ENCODE measurements at places on chromosomes 16 and 17.

DNA sequence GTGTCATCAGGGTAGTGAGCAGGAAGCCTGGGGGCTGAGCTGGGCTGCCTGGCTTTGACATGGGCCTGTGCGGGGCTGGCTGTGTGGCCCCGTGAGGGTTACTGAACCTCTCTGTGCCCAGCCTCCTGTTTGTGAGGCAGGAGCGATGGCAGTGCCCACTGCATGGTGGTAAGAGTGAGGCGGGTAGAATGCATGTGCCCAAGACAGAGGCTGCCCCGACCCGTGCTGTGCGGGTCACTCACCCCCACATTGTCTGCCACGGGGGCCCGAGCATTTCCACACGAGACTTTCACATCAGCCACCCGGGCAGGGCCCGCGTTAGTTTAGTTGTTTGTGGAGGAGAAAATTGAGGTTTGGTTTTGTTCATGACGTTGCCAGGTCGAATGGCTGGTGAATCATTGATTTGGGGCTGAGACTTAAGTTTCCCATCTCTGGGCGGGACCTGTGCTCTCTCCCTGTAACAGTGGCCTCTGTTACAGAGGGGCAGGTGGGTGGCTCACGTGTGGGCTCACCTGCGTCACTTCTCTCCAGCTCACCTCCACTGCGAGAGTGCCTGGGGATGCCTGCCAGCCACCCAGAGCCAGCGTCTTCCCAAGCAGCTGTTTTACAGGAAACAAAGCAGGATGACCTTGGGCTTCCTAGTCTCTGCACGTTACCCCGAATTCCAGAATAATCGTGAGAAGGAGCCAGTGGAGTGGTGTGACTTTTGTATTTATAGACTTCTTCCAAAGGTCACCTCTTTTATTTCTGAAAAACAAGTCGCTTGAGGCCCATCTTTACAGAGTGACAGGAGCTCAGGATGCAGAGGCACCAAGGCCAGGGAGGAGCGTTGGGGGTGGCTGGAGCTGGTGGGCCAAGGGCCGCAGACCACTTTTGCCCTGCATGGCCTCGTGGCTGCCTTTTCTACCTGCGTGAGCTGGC lies 150.6 kb downstream of the RPTOR start:
- DNase-seq, result no peak

- DNase-seq, result peak; percentile 2
Measured at GRCh38 chr17:37650419-37651003, 7.3 kb upstream of the DDX52 start.

DNA sequence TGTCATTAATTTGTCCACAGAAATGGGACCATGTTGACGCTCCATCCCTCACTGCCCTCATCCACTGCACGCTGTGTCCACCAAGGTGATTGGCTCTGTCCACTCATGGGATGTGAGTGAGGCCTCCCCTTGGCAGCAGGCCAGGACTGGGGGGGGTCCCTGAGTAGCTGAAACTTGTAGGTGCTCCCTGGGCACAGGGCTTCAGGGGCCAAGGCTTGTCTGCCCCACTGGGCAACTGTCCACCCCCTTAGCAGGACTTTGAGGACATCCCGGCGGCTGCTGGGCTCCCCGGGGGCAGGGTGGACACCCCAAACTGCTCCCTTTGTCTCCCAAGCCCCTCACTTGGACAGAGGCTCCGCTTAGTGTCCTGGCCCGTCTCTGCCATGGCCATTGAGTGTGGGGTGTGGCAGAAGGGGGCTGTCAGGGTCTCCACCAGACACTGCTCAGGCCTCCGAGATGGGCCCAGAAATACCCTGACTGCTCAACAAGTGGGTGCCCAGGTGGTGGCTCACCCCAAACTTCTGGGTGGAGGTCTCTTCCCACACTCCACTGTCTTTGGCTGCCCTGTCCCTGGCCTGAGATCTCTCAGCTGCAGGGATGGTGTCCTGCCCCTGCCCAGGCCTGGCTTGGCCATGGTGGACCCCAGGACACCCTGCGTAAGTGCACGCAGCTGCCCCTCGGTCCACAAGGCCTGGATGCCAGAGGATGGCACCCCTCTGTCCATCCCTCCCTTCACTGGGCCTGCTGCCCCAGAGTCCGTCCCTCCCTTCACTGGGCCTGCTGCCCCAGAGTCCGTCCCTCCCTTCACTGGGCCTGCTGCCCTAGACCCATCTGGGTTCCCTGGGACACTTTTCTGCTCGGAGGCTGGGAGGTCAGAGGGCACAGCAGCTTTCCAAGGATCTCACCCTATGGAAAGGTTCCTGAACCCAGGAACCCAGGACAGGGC lies 2.9 kb upstream of the RAB40C start:
- no peak for DNase-seq

GRCh38 chr16:15495898-15496297 lies 61.5 kb downstream of the BMERB1 start:
- DNase-seq, result no peak

DNA sequence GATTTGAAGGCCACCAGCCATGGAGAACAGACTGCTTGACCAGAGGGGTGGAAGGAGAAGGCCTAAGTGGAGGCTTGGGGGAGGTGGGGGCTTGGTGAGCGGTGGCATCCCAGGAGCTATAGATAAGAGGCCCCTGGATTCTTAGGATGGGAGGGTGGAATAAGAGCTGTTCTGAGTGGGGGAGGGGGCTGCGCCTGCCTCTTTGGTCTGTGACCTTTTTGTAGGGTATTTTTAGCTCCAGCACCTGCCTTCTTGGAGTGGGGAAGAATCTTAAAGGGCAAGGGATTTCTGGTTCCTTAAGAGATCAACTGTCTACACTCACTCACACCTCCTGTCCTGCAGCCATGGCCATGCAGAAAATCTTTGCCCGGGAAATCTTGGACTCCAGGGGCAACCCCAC lies 567 bp downstream of the ENO3 start:
- no peak for DNase-seq

GRCh38 chr16:67129422-67129821 lies 19.7 kb downstream of the PHAF1 start:
- DNase-seq, result peak; percentile 55

DNA sequence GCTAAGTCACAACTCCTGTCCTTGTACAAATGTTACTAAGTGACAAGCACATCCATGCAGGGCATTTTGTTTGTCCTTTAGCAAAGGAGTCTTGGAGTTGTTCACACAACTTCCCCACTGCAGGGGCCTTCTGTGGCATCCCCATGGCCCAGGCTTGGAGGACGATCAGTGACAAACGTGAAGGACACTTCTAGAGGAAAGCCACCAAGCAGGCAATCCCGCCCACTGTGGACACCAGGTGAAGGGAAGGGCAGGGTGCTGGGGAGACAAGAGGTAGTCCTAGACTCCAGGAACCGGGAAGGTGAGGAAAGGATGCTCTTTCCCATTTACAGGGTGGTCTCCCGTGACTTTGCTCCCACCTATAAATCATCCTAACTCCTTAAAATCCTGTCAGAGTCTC lies 4.1 kb downstream of the WDR45B start:
- DNase-seq, result no peak

- no peak for DNase-seq
Measured at GRCh38 chr17:30225112-30225511, 10.4 kb downstream of the SLC6A4 start.

DNA sequence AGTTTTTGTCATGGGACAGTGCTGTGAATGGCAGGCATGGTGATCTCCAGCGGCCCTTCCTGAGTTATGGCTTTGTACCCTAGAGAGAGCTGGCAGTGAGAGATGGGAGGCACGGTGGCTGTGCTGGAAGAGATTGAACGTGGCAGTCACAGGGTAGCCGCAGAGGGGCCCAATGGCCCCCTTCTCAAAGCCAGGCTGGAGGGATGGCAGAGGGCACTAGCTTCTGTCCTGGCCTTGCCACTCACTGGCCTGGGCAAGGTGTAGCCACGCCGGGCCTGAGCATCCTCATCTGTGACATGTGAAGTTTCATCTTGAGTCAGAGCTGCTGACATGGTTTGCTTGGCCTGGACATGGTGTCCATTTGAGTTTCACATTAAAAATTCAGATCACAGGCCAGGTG lies 3.9 kb upstream of the ATP2A1 start:
- DNase-seq, result no peak

- DNase-seq, result no peak
Measured at GRCh38 chr17:17698869-17699351, 17.7 kb downstream of the RAI1 start.

GRCh38 chr16:88826070-88826840 lies 14.5 kb upstream of the APRT start:
- DNase-seq, result no peak

DNA sequence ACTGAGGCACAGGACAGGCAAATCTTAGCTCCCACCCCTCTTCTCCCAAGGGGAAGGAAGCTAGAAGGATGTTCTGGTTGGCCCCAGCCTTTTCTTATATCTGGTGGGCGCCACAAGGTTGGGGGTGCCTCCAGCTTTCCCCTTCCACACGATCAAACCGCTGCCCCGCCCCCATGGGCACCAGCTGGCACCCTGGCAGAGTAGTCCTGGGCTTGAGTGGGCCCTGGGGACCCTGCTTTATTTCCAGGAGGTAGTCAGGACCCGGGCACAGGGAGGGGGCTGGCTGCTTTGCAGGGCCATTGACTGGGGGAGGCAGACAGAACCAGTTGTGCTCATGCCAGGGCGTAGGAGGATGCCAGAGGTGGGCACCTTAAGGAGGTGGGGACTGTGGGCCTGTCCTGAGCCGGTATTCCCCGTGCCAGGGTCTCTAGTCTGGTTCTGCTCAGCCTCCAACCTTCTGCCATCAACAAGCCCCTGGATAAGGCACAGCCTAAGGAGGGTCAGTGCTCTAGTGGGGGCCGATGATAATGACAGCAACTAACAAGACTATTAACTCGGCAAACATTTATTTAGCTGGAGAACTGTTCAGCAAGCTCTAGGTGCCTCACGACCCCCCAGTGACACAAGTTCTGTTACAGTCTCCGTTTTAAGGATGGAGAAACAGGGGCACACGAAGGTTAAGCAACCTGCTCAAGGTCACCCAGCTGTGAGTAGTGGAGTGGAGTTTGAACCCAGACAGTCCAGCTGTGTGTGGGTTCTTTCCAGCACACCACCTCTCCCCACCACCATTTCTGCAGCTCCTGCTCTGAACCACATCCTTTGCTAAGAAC lies 7.6 kb upstream of the PPP1R1B start:
- DNase-seq, result no peak

- DNase-seq, result peak; percentile 22
Measured at GRCh38 chr17:7932483-7932891, 481 bp downstream of the CNTROB start.

DNA sequence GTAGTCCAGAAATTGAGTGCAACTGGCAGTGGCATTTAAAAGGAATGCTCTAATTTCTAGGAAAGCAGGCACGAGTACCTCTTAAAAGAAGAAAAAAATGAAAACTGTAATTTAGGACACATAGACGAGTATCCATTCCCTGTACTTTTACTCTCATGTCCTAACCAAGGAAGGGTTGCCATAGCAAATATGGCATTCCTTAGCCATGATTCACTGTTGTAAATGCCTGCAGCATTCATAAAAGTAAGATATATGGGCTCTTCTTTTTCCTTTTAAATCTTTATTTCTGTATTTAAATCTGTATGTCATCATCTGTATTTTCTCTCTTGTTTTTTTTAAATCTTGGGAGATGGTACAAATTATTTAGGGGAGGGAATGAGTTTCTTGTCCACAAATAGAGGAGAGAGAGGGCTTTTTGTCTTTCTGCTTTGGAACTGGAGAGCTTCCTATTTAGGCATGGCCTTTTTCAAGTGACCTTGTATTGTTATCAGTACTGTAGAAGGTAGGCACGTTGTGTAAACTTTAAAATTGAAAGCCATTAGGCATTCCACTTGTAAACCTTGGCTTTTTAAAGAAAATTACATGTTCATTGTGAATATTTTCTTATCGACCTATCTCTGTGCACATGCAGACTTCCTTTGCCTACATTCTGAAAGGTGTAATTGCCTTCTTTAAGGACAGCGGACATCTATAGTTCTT lies 50.0 kb downstream of the TENT4B start:
- DNase-seq, result no peak

GRCh38 chr17:69235338-69236058 lies 6.9 kb upstream of the ABCA10 start:
- peak; percentile 84 for DNase-seq

GRCh38 chr16:80065541-80065940 lies 465.0 kb upstream of the MAF start:
- no peak for DNase-seq

DNA sequence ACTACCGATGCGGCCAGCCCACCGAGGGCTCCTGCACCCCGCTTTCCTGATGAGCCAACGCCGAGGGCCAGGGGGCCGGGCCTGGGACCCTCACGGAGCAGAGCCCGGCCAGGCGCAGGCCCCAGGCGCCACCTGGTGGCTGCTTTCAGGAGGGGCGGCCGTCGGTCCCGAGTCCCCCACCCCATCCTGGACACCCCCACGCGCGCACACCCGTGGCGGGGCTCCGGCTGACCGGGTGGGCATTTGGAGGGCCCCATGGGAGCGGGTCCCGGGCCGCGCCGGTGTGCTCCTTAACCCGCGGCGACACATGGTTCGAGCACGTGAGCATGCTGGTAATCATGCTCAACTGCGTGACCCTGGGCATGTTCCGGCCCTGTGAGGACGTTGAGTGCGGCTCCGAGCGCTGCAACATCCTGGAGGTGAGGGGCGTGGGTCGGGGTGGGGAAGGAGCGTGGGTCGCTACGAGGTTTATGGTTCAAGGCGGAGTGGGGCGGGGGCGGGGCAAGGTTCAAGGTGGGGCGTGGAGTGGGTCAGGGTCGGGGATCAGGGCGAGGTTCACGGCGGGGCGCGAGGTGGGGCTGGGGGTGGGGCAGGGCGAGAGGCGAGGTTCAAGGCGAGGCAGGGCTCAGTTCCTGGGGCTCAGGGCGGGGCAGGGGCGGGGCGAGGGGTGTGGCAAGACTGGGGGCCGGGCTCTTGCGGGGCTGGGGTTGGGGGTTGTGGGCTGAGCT lies 30.2 kb downstream of the TPSG1 start:
- no peak for DNase-seq

GRCh38 chr17:81906476-81907218 lies 4.6 kb downstream of the PCYT2 start:
- DNase-seq, result no peak

GRCh38 chr16:54015147-54015546 lies 271.4 kb downstream of the IRX3 start:
- DNase-seq, result no peak

- DNase-seq, result peak; percentile 21
Measured at GRCh38 chr17:17849845-17850373, 13.1 kb upstream of the SREBF1 start.

- no peak for DNase-seq
Measured at GRCh38 chr17:76327696-76328095, 19.6 kb upstream of the QRICH2 start.

Data from midbrain (tissue), 1 donor.